ENCODE measurements at places on chromosomes 1 and 21.

- no peak for DNase-seq
Measured at GRCh38 chr1:38848071-38848470, 11.5 kb downstream of the RRAGC start.

GRCh38 chr1:152110365-152110859 lies 4.8 kb downstream of the TCHH start:
- DNase-seq, result peak; percentile 45

DNA sequence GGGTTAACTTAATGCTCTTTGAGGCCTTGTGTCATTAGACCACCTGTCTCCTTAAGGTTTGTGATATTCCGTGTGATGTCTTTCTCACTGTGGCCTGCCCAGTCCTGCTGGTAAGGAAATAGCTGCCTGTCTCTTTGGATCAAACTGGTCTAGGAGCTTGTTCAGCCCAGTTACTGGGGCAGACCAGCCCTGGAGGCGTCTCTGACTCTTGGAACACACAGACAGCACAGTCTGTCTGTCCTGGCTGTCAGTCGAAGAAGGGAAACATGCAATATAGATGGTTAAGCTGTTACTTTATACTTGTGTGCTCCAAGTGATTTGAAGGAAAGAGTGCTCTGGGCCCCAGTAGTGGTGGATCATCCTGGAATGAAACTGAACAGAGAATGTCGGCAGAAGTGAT lies 20.4 kb downstream of the PBX1 start:
- no peak for DNase-seq

DNA sequence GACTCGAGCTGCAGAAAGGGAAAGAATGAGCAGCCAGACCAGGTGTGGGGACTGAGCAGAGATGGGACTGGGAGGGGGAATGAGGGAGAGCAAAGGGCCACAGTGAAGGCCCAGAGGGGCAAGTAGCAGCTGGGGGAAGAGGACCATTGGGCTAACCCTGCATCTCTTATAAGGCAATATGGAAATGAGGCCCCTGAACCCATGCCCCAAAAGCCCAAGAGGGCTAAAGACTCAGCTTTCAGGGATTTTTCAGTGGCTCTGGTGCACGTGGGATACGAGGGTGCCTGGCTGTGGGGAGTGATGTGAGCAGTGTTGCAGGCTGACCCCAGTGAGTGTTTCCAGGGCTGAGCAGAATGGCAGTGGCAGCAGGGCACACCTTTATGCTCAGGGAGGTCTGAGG lies 496 bp upstream of the TNNI1 start:
- no peak for DNase-seq
